ENCODE measurements at places on chromosomes 5 and 9.

GRCh38 chr5:82129723-82130285 is 148.3 kb downstream of the RPS23 start:
- no peak for DNase-seq

DNA sequence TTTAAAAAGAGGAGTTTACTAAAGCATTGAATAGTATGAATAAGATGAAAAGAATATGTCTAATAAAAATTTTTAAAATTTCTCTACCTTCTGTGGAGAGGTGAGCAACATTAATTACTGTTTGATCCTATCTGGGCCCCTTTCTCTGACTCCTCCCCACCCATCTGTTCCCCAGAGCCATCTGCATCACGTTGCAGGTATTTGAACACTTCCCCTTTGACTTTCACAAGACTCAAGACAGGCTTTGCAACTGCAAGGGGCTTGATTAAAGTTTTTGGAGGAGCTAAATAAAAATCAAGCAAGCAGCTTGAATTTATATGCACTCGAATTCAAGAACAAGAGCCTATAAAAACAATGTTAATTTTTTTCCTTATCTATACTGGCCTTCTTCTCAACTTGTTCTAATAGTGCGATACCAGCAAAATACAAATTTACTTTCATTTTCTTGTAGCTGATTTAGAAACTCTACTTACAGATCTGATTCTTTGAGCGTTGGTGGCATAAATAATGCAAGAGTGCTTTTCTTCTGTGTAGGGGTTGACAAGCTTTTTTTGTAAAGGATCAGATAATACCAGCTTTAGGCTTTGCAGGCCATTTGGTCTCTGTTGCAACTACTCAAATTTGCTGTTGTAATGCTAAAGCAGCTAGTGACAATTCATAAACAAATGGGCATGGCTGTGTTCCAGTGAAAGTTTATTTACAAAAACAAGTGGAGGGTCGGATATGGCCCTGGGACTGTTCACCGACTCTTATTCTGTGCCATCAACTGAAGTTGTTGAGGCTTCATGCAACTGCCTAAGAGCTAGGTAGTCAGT is 21.2 kb downstream of the TXNDC8 start:
- peak; percentile 44 for DNase-seq

GRCh38 chr5:56696900-56697299 is 118.4 kb upstream of the MAP3K1 start:
- DNase-seq = peak; percentile 19

DNA sequence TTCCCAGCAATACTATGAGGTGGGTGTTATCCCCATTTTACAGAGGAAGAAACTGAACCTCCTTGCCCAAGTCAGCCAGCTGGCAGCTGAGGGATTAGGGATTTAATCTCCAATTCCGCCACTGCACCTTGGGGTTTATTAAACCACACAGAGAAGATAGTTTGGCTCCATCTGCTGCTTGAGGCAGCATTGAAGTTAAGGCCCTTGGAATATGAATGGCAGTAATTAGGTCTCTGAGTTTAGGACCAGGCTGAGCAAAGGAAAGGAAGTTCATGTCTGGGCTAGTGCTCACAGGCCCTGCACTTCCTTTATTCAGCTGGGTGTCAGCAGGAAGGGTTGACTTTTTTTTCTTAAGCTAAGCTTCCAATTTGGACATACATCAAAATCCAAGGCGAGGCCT is 86.9 kb upstream of the GDNF start:
- DNase-seq = no peak

DNA sequence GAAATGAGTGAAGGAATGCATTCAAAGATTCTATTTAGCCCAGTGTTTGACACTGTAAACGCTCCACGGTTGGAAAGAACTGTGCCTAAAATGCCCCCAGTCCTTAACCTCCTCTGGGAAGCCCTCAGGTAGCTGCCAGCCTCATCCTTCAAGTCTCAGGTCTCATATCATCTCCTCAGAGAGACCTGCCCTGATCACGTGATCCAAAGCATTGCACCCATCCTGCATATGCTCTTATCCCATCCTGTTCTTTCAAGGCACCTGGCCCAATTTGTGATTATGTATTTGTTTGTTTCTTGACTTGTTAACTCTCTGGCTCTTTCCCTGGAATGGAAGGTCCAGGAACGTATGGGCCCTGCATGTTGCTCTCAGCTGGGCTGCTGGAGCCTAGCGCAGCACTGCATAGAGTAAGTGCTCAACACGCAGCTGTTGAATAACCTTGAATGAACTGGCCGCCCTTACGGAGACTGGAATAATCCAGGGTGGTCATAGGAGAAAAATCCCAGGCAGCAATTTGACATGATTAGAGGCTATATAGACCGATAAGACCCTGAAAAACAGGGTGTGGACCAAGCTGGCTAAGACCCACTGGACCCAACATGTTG is 8.7 kb downstream of the C1QTNF2 start:
- DNase-seq = no peak

- no peak for DNase-seq
These were observed 12.0 kb downstream of the REXO4 start for GRCh38 chr9:133405508-133406438.

- DNase-seq = no peak
These were observed 15.4 kb downstream of the IER5L start for GRCh38 chr9:129162497-129163197.

DNA sequence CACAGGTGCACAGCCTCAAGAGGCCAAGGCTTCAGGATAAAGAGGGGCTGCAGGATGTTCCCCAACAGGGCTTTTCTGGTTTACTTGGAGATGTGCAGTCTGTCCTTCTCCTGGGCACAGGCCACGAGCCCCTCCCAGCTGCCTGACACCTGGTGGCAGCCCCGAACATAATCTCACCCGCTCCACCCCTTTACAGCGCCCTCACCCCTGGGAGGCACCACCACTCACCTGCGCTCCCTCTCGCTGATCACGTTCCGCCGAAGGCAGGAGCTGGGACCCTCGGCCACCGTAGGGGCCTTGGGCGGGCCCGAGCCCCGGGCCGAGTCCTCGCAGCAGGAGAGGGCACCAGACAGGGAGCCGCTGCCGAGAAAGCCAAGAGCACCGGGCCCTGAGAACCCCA is 514 bp downstream of the SOHLH1 start:
- DNase-seq = no peak

- DNase-seq = no peak
These were observed 50.1 kb upstream of the ANKRD33B start for GRCh38 chr5:10513501-10514442.

GRCh38 chr5:167839065-167839464 is 452.4 kb upstream of the WWC1 start:
- no peak for DNase-seq

GRCh38 chr9:6790866-6791265 is 33.1 kb downstream of the KDM4C start:
- no peak for DNase-seq

- no peak for DNase-seq
These were observed 1.7 kb upstream of the ABL1 start for GRCh38 chr9:130833031-130833990.

GRCh38 chr5:125696762-125697161 is 726.4 kb upstream of the GRAMD2B start:
- DNase-seq = no peak

DNA sequence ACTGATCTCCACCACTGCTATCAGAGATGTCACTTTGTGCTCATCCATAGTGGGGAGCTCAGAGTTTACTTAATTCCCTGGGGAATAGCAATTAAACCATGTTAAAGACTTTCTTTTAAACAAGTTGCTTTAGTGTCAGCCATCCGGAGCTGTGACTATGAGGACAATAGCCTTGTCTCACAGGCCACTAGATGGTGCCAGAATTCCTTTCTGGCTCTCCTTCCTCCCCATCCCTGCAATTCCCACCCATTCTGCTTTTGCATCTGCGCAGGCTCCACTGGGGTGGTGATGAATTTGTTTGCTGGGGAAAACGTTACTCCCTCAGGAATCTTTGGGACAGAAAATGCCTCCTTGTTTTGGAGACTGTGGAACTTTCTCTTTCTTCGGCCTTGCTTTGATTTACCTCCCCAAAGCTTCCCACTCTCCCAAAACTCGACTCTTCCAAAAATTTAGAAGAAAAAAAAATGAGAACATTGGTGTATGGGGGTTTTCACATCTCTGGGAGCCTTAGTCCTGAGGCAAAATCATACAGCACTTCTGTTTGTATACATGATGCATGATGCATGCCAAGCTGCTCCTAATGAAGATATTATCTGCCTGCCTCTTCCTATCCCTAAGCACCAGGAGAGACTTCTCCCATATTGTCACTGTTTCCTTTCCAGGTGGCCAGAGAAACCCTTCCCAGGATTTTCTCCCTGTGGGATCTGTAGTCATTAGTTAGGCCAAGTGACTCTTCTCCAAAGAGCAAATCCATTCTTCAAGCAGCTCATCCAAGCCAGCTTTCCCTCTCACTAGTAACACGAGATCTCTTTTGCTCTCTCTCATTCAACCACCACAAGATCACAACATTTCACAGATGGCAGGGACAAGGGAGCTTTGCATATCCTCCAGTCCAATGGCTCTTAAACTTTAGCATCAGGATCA is 466.1 kb downstream of the TLR4 start:
- no peak for DNase-seq

DNA sequence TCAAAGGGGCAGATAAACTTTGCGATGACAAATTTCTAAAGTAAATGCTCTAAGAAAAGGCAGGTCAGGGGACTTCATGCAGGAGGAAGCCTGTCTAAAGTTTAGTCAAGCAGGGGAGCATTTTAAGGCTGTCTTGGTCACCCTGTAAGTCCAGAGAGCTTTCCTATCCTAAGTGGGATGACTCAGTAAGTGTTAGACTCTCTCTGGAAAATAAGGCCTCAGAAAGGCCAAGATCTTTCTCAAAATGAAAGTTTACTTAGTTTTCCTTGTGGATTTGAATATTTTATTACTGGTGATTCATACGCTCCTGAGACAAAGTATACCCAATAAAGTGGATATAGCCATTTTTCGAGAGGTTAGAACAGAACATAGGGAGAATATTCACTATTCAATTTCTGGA is 806.9 kb upstream of the CDH9 start:
- DNase-seq = no peak

- no peak for DNase-seq
These were observed 70.4 kb upstream of the ANKRD55 start for GRCh38 chr5:56303511-56303910.

- DNase-seq = no peak
These were observed 1366.1 kb downstream of the PTPRD start for GRCh38 chr9:9246726-9247125.

GRCh38 chr5:133274597-133274935 is 222.8 kb downstream of the HSPA4 start:
- no peak for DNase-seq

GRCh38 chr5:105817416-105817815 is 1853.3 kb downstream of the EFNA5 start:
- DNase-seq = no peak

DNA sequence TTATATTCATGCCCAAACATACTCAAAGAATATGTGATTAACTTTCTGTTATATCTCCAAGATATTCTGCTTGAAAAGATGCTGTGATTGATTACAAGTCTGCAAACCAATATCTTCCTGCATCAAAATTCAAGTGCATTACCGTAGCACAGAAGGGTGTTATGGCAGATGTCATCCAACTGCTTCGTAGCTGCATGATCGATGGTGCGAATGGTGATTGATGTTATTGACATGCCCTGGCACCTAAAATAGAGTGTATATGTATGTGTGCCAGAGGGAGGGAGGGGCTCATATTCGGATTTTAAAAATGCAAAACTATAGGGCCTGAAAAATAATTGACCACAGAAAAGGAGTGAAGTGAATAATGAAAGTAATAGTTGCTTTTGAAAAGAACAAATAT is 882.1 kb upstream of the NUDT12 start:
- no peak for DNase-seq

GRCh38 chr9:123617952-123618678 is 262.1 kb downstream of the CRB2 start:
- no peak for DNase-seq

GRCh38 chr5:135324897-135325650 is 74.0 kb downstream of the MACROH2A1 start:
- no peak for DNase-seq

DNA sequence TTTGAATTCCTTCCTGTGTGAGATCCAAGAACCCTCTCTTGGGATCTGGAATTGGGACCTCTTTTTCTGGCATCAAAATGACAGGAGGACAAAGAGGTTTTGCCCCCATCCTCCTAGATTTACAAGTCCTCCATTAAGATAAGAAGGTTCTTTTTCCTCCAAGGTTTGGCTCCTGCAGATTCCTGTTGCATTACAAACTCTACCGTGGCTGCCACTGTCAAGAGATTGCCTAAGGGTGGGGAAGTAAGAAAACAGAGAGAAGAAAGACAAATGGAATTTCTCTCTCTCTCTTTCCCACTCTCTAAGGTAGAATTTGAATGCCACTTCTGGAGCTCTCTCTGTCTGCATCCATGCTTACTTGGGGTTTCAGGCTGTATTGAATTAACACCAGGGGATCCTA is 12.0 kb upstream of the SVEP1 start:
- no peak for DNase-seq

DNA sequence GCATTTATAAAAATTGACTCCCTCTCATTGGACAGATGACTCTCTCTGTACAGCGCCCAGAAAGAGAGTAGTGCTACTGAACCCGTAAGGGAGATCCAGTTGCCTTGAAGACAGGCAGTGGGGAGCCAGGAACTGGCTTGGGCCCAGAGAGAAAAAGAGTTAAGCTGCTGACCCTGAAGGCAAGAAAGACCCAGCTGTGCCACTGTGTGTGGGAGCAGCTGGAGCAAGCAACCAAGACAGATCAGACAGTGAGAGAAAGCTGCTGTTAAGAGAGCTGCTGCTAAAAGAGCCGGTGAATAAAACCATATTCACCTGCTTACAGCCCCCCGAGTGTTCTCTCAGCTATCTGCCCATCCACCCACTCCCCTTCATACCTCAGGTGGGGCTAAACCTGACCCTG is 149.7 kb upstream of the ADAMTS16 start:
- DNase-seq = no peak

DNA sequence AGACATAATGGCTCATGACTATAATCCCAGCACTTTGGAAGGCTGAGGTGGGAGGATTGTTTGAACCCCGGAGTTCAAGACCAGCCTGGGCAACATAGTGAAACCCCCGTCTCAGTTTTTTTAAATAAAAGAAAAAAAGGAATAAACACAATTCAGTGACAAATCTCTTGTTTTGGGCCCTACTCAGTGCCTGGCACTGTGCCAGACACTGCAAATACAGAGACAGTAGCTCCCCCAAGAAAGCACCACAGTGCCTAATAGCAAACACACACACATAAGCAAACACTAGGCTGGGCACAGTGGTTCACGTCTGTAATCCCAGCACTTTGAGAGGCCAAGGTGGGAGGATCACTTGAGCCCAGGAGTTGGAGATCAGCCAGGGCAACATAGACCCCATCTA is 49.7 kb upstream of the GRHPR start:
- DNase-seq = no peak

- peak; percentile 87 for DNase-seq
These were observed 18.3 kb upstream of the PHYHD1 start for GRCh38 chr9:128902351-128903078.

- no peak for DNase-seq
These were observed 11.0 kb upstream of the GPSM1 start for GRCh38 chr9:136316271-136316751.

DNA sequence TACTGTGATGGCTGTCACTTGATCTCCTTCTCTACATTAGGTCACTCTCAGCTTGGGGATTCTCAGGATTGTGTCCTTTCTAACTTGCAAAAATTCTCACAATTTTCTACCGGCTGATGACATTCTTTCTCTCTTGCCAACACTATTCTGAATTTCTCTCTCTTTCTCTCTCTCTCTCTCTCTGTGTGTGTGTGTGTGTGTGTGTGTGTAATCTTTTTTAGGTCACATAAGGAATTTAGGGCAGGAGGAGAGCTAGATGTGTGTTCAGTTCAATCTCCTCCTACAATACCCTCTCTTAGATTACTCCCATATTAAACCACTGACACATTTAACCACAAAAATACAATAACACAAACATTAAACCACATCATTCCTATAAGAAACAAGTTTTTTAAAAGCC is 242.3 kb upstream of the NREP start:
- no peak for DNase-seq

All from B cell (primary cell).